ENCODE measurements at places on chromosomes 1 and 21.

DNA sequence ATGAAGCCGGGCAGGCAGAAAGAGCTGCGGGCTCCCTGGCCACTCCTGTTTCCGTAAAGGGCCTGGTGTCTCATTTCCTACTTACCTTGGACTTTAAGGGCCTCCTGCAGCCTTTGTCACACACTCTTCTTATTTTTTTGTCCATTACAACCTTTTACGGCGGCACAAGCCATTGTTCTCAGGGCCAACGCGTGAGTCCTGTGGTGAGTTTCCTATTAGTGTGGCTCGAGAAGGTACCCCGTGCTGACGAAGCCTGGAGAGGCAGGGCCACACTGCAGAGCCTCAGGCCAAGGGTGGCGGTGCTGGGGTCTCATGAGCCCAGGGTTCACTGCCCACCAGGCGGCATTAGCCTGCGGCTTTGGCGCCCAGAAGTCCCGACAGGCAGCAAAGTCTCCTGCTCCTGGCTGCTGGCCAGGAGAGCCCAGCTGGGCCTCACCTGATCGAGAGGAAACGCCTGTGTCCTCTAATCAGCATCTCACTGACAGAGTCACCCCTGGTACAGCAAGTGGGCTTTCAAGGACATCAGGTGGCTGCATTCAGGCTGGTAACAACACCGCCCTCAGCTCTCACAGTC lies 62.0 kb downstream of the SIK1 start:
- no peak overlapping the region for H3K27ac ChIP-seq
- no peaks in the 10 kb centered on the region for H3K27me3 ChIP-seq
- DNase-seq = no peak
- no peak overlapping the region for H3K4me3 ChIP-seq
- no peaks in the 10 kb centered on the region for H3K36me3 ChIP-seq

GRCh38 chr1:91630803-91631202 lies 130.2 kb downstream of the CDC7 start:
- DNase-seq = no peak
- no peaks in the 10 kb centered on the region for H3K4me1 ChIP-seq
- H3K4me3 ChIP-seq = no peak overlapping the region
- H3K27ac ChIP-seq = no peak overlapping the region
- no peaks in the 10 kb centered on the region for H3K36me3 ChIP-seq

- no peaks in the 10 kb centered on the region for H3K36me3 ChIP-seq
- H3K27ac ChIP-seq = no peak overlapping the region
- DNase-seq = no peak
- H3K27me3 ChIP-seq = no peaks in the 10 kb centered on the region
- H3K4me3 ChIP-seq = no peak overlapping the region
- H3K4me1 ChIP-seq = no peaks in the 10 kb centered on the region
Observed at GRCh38 chr1:159675046-159675445, 39.3 kb downstream of the CRP start.

DNA sequence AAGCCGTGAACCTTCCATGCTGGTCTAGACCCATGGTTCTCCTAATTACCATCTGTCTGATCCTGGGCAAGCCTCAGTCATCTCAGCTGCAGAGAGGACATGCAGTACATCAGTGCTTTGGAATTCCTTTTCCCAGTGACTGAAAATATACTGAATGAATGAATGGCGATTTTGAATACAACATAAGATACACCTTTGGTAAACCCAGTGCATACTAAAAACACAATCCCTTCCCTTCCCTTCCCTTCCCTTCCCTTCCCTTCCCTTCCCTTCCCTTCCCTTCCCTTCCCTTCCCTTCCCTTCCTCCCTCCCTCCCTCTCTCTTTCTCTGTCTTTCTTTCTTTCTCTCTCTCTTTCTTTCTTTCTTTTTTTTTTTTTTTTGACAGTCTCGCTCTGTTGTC lies 21.3 kb upstream of the PLXNA2 start:
- no peaks in the 10 kb centered on the region for H3K36me3 ChIP-seq
- no peaks in the 10 kb centered on the region for H3K27me3 ChIP-seq
- H3K4me3 ChIP-seq = no peak overlapping the region
- no peak overlapping the region for H3K27ac ChIP-seq

GRCh38 chr21:33232291-33233034 lies 2.7 kb downstream of the IFNAR2 start:
- H3K4me1 ChIP-seq = peaks cover 13% of the 10 kb centered on the region
- no peaks in the 10 kb centered on the region for H3K27me3 ChIP-seq
- no peak overlapping the region for H3K27ac ChIP-seq
- no peaks in the 10 kb centered on the region for H3K36me3 ChIP-seq

DNA sequence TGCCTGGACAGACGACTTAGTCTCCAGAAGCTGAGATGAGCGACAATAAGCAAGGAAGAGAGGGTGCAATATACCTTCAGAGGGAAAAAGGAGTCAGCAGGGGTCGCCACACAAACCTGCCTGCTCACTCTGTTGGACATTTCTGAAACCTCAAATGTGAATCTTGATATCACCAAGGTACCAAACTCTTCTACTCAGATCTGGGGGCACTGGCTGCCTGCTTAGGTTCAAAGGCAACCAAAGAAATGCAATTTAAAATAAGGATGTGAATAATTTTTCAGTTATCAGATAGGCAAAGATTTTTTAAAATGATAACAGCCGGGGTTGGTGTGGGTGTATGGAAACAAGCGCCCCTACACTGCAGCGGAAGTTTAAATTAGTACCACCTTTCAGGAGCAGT lies 164.2 kb downstream of the HIVEP3 start:
- no peaks in the 10 kb centered on the region for H3K27me3 ChIP-seq
- no peak overlapping the region for H3K27ac ChIP-seq
- H3K36me3 ChIP-seq = no peaks in the 10 kb centered on the region
- H3K4me1 ChIP-seq = no peaks in the 10 kb centered on the region
- H3K4me3 ChIP-seq = no peak overlapping the region

GRCh38 chr1:208192995-208193394 lies 51.2 kb downstream of the PLXNA2 start:
- H3K4me3 ChIP-seq = no peak overlapping the region
- H3K27ac ChIP-seq = no peak overlapping the region
- peaks cover 28% of the 10 kb centered on the region for H3K36me3 ChIP-seq
- H3K4me1 ChIP-seq = peaks cover 16% of the 10 kb centered on the region
- DNase-seq = no peak
- no peaks in the 10 kb centered on the region for H3K27me3 ChIP-seq

DNA sequence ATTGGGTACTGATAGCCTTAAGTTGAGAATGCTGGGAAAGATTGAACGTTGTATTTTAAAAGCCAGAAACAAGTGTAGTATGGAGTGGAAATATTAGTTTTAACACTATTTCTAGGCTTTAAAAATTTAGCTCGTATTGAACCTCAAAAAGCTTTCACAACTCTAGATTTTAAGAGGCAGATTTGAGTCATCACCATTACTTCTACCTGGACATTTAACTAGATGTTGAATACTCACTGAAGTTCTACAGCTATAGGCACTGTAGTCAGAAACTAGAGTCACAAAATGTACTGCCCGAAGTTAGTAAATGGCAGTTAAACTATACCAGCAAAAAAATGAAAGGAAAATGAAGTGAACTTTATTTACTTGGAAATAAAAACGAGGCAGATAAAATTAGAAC lies 96.5 kb downstream of the NEK7 start:
- no peak overlapping the region for H3K4me3 ChIP-seq
- no peak for DNase-seq
- no peaks in the 10 kb centered on the region for H3K36me3 ChIP-seq
- no peaks in the 10 kb centered on the region for H3K27me3 ChIP-seq
- H3K27ac ChIP-seq = no peak overlapping the region

GRCh38 chr1:62230718-62231117 lies 36.1 kb downstream of the L1TD1 start:
- peaks cover 31% of the 10 kb centered on the region for H3K4me1 ChIP-seq
- no peaks in the 10 kb centered on the region for H3K27me3 ChIP-seq

DNA sequence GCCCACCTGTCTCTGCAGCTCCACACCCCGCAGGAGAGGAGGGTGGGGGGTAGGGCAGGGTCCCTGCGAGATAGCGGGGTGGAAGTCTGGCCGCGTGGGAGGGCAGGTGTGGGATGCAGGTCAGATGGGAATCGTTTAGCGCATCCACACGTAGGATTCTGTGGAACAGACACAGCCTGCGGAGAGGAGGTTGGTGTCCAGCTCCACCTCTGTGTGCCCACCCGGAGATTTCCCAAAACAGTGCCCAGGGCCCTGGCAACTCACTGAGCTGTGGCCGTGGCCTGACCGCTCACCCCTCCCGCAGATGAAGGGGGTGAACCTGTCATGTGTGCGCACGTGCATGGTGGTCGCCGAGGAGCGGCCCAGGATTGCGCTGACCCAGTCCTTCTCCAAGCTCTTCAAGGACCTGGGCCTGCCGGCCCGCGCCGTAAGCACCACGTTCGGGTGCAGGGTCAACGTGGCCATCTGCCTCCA lies 46.9 kb downstream of the S100B start:
- DNase-seq = no peak
- peaks cover 74% of the 10 kb centered on the region for H3K36me3 ChIP-seq
- no peak overlapping the region for H3K4me3 ChIP-seq
- H3K27ac ChIP-seq = no peak overlapping the region
- no peaks in the 10 kb centered on the region for H3K27me3 ChIP-seq
- H3K4me1 ChIP-seq = no peaks in the 10 kb centered on the region

DNA sequence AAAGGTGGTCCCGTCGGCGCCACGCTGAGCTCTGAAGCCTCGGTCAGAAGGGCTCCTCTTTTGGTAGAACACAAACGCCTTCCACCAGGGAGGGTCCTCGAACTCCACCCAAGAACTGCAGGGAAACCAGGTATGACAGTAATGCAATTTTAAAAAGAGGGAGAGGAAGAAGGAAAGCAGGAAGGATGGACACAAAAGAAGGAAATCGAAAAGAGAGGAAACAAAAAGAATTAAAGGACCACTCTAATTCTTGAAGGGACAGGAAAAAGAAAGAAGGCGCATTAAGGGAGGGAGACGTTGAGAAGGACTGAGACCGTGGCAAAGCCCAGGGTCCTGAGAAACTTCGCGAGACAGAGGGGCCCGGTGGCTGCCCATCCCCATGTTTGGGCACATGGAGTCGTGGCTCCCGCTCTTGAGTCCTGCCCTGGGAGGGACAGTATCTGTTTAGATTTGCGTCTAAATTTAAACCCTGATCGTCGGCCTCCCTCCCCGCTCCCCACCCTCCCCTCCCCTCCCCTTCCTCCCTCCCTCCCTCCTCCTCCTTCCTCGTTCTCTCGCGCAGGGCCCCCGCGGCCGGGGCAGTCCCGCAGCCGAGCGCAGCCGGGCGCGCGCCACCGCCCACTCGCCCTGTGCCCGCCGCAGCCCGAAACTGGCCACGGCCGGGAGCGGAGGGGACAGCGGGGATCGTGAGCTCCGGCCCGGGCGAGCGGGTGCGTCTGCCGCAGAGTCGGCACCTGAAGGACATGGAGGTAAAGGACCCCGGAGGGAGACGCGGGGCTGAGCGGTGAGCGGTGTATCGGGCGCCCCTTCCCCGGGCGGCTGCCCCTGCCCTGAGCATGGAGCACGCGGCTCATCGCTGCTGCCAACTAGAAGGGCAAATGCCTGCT lies at the start of gene RCSD1:
Gene RCSD1 (plus strand): TSS at position 552 of the 887 bp plus-strand sequence. CDS start 192 bp downstream, at position 744.
- H3K27ac ChIP-seq = no peak within 1 kb of the TSS
- peak within 1 kb of the TSS; percentile 68 for H3K4me3 ChIP-seq
- DNase-seq = no peak
- H3K4me1 ChIP-seq = peaks cover 6% of the 10 kb centered on the region
- H3K36me3 ChIP-seq = no peaks in the 10 kb centered on the region

- no peak overlapping the region for H3K27ac ChIP-seq
- no peaks in the 10 kb centered on the region for H3K36me3 ChIP-seq
- DNase-seq = peak; percentile 53
- H3K4me3 ChIP-seq = no peak overlapping the region
- no peaks in the 10 kb centered on the region for H3K4me1 ChIP-seq
Observed at GRCh38 chr1:159282118-159282517, 20.0 kb upstream of the FCER1A start.

GRCh38 chr1:115807723-115808122 lies 33.2 kb downstream of the NHLH2 start:
- H3K27me3 ChIP-seq = no peaks in the 10 kb centered on the region
- no peaks in the 10 kb centered on the region for H3K36me3 ChIP-seq
- peak; percentile 86 for DNase-seq
- H3K4me3 ChIP-seq = no peak overlapping the region

GRCh38 chr1:227543283-227544066 lies 19.9 kb upstream of the ZNF678 start:
- no peaks in the 10 kb centered on the region for H3K36me3 ChIP-seq
- H3K4me1 ChIP-seq = peaks cover 3% of the 10 kb centered on the region
- no peak for DNase-seq
- no peak overlapping the region for H3K4me3 ChIP-seq

- peak; percentile 70 for DNase-seq
- H3K27ac ChIP-seq = peak overlapping the region; percentile 20
- H3K4me1 ChIP-seq = peaks cover 4% of the 10 kb centered on the region
- H3K27me3 ChIP-seq = no peaks in the 10 kb centered on the region
- peaks cover 30% of the 10 kb centered on the region for H3K36me3 ChIP-seq
- H3K4me3 ChIP-seq = no peak overlapping the region
Observed at GRCh38 chr1:151340870-151341754, 5.9 kb downstream of the RFX5 start.

DNA sequence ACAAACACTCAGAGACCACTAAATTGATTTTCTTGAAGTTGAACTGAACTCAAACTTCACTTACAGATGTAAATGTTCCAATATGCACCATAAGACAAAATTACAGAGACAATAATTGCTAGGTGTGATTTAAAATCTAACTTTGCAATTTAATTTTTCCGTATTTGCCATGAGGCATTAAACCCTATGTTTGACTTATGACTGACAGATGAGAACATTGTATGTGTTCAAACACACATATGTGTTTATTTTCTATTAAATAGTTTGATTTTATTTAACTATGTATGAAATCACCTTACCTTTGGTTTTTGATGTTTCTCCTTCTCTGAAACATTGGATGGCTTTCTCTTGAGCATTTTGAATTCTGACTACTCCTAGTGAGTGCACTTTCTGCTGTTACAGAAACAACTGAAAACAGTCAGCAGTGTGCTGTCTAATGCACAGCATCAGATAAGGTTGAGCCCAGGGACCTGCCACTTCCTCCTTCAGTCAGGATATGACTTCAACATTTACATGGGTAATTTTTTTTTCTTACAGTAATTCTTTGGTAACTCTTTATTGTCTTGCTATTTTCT lies at the start of gene SAMSN1:
Gene SAMSN1 (minus strand): TSS at position 410 of the 575 bp plus-strand sequence. CDS start 54 bp downstream, at position 356.
- no peaks in the 10 kb centered on the region for H3K27me3 ChIP-seq
- no peak within 1 kb of the TSS for H3K4me3 ChIP-seq
- no peaks in the 10 kb centered on the region for H3K4me1 ChIP-seq
- no peak within 1 kb of the TSS for H3K27ac ChIP-seq

DNA sequence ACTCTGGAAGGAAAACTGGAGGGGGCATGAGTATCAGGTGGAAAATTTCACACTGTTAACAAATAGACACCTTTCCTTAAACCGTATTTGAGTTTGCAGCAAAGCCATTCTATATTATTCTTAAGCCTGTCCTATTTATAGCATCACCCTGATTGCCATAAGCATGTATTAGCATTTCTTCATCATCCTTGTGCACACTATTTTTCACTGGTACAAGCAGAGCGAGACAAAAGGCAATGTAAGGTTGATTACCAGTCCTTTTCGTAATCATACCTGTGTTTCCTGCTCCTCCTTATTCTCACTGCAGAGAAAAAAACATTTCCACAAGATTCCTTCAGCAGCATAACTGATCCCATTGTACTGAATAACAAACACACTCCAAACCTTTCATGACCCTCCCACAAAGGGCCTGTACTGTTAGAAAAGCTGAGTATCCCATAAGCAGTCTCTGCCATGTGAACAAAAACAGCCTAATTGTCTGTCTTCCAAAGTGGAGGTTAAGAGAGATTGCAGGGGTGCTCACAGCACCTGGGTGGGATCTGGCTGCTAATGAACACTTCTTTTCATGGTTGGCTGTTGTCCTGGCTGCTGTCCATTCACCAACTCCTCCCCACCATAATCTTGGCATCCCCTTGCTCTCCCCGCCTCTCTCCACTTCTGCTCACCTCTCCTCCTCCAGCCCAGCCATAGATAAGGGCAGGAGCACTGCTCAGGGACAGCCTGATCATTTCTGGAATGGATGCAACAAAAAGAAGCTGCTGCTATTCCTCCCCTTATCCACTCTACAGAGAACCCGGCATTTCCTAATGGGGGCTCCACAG lies 30.4 kb downstream of the VTCN1 start:
- peaks cover 23% of the 10 kb centered on the region for H3K4me1 ChIP-seq
- peak overlapping the region; percentile 21 for H3K27ac ChIP-seq
- DNase-seq = no peak

Data from trophoblast cell (in vitro differentiated cells and primary cell).